ENCODE measurements at places on chromosomes 6 and 20.

- no peak for DNase-seq
These were observed 64.2 kb upstream of the AKIRIN2 start for GRCh38 chr6:87766211-87766610.

GRCh38 chr20:9311132-9311531, 203.3 kb upstream of the LAMP5 start:
- no peak for DNase-seq

DNA sequence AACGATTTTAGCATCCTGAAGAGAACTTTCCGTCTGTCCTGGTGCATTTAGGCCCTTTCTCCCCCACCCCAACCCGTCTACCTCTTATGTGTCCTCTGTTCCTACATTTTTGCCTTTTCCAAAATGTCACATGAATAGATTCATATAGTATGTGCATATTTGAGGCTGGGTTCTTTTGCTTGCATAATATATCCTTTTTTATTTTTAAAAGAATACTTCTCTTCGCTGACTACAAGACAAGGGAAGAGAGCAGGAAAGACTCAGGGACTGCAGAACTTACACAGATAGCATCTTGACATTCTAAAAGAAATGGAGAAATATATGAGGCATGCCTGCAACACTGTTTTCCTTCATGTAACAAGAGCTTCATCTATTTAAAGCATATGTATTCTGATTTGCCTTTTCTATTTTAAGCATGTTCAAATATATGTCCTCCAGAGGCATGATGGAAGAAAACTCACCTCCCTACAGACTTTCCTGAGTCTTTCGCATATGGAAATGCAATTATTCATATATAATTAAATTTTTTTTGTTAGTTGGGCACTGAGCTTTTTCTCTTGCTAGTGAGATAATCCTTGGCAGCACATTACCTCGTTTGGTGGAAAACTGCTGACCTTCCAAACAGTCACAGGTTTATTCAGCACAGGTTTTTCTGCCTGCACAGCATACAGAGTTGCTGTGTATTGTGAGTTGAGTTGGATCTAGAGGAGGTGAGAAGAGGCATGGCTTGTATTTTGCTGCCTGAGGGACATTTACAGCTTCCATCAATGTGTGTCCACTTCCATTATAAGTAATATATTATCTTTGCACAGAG, 170.0 kb downstream of the AKAP7 start:
- DNase-seq: no peak

DNA sequence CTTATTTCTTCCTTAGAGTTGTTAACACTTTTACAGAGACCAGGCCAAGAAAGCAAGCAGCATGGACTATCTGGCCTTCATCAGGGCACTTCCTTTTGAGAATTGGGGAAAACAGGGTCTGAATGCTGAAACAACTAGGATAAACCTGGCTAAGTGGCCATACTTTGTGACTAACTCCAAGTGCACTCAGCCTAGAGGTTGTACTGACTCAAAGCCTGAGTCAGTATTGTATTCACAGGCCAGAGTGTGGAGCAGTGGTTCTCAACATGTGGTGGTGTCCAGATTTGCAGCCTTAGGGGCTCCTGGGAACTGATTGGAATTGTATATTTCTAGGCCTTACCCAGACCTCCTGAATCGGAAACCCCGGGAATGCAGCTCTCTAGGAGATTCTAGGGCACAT, 20.1 kb downstream of the SEC23B start:
- no peak for DNase-seq

DNA sequence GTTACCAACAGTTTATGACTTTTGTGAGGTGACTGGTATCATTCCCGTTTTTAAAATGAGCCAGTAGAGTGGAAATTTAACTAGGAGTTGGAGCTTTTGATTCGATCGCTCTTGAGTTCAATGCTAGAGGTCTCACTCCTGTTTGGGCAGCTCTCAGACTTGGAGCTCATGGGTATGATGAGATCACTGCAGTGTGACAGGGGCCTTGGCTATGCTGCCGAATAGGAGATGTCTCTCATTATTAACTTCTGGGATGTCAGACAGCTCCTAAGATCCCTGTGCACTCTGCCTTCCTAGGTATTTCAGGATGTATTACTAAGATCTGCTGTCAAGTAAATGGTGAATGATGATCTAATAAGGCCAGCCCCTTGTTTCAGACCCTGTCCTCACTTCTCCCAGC, 20.4 kb downstream of the AKAP12 start:
- DNase-seq: no peak

GRCh38 chr6:12974551-12974950, 258.0 kb downstream of the PHACTR1 start:
- no peak for DNase-seq

GRCh38 chr6:72746276-72746675, 124.4 kb downstream of the KCNQ5 start:
- no peak for DNase-seq

GRCh38 chr20:25259788-25260254, 11.9 kb downstream of the PYGB start:
- no peak for DNase-seq

DNA sequence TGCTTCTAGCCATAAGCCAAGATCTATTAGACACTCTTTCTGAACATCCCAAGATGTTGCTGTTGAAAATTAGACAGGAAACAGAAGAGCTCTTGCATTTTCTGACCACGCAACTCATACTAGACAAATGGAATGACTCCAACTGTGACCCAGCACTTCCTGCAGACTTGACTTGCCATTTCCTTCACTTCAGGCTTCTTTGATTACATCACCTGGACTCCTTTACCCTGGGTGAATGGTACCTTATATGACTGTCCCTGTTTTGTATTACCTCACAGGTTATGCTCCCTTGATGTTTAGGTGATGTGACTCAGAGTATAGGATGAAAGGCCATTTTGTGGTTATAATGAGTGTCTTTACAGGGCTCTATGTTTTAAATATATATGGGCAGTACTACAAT, 236.1 kb downstream of the BMP2 start:
- DNase-seq: no peak

GRCh38 chr6:154447954-154448353, 62.5 kb downstream of the CNKSR3 start:
- peak; percentile 16 for DNase-seq

DNA sequence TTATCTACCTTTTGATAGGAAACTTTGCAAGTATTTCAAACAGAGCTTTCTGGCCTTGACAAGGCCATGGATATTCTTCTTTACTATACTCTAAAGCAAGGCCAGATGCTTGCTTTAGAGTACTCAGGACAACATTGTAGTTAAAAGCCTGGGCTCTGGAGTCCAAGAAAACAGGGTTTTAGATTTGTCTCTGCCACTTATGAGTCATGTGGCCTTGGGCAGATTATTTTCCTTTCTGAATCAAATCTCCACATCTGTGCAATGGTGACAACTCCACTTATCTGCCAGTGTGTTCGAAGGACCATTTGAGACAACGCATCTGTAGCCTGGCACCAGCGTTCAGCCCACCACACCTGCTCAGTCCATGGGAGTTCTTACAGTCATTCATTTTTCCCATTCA, 265.9 kb upstream of the RIN2 start:
- DNase-seq: no peak

- no peak for DNase-seq
These were observed 53.6 kb downstream of the CD164 start for GRCh38 chr6:109328629-109329028.

DNA sequence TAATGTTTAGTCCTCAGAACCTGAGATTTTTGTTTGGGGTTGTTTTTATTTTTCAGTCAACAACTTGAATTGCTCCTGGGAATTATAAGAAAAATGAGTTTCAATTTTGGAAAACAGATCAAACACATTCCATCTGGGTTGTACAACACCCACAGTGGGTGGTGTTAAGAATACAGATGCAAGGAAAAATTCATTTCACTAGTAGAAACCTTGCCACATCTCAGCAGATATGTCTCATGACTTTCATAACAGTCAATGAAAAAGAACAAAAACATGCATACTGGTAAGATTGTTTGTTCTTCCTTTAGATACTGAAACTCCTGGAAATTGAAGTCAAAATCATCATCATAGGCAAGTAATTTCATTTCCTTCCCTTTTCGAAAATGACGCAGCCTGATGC, 78.9 kb downstream of the MOXD1 start:
- no peak for DNase-seq

DNA sequence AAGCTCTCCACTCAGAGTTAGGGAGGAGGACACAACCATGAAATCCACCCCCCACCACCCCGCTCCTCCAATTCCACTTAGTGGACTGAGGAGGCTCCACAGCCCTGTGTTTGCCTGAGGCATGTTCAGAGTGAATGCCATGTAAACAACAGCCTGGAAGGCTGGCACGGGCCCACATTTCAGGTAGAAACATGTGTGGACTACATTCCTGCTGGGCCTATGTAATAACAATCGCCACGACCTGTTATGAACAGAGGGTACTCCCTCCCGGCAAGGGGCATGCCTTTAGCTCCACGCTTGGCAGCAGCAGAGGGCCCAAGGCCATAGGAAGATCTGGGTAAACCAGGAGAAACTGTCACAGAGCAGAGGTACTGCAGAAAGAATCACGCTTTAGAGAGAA, 65.5 kb downstream of the ISM1 start:
- no peak for DNase-seq

GRCh38 chr6:164838068-164838615, 471.3 kb downstream of the C6orf118 start:
- DNase-seq: no peak

GRCh38 chr20:40416274-40416673, 272.8 kb downstream of the MAFB start:
- no peak for DNase-seq

- DNase-seq: no peak
These were observed 101.7 kb downstream of the FRK start for GRCh38 chr6:115958958-115959357.

- DNase-seq: no peak
These were observed 560.3 kb downstream of the BMP2 start for GRCh38 chr20:7327810-7328209.

DNA sequence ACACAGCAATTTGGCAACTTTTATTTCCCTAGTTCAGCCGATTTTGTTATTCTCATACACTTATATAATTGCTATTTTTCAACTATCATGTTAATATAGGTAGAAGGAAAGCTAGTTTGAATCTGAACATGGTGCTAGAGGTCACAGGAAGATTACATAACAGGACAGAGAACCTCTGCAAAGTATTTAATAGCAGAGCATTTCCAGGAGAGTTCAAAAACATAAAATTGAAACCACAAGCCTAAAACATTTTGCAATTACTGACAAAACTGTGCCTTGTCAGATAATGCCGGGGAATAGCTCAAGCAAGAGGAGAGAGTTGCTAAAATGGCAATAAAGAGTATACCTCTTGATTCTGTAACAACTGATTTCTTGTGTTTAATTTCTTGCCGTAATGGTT, 70.8 kb downstream of the TFAP2B start:
- no peak for DNase-seq

DNA sequence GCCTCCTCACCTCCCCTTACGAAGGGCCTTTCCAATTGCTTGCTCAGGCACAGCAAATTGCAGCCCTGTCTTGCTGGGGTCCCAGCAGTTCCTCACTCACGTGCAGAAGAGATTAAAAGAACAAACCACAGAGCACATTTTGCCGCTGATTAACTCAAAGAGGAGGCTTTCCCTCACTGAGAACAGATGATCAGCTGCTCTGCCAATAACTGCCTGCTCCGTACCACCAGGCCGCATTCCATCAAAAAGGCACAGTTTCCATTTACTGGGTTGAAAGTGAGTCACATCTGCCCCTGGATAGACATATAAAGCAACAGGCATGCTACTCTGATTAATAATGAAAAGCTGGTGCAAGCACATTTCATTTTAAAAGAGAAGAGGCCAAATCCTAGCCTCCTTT, 446.8 kb downstream of the PTPRT start:
- no peak for DNase-seq

DNA sequence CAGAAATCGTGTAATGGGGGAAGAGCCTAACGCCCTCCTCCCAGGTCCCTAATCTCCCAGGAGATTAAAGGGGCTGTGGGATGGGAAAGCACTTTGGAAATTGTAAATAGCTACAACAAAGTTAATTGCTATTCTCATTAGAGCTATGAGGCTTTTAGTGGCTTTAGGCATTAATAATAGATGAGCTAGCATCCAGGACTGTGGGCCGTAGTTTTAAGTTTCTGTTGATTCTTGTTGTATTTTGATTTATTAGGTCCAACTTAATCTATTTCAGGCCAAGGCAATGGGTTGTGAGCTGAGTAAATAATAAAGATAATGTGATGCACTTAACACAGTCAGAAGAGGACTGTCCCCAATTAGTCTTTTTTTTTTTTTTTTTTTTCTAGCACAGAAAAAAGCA, 67.7 kb downstream of the ANKRD6 start:
- DNase-seq: no peak

DNA sequence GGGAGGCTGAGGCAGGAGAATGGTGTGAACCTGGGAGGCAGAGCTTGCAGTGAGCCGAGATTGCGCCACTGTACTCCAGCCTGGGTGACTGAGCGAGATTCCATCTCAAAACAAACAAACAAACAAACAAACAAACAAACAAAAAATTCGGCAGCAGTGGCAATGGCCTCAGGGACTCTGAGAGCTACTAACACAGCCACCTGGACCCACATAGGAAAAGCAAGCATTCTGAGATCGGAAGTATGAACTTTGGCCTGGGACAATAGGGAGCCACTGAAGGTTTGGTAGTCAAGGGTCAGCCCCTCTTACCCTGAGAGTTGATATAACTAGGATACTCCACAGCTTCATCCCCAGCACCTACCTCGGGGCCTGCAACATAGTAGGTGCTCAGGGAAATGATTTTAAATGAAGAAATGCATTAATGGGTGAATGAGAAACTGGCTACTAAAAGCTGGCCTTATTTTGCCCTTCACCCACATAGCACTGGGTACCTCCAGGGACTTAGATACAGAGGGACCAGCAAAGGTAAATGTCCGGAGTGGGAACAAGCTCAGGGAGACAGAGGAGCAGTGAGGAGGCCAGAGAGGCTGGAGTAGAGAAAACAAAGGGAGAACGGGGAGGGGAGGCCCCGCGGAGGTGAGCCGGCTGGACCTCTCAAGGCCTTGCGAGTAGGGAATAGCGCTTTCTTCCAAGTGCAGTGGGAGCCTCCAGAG, 46.6 kb upstream of the PTGIS start:
- no peak for DNase-seq

GRCh38 chr6:138955262-138955661, 32.8 kb downstream of the REPS1 start:
- DNase-seq: no peak

DNA sequence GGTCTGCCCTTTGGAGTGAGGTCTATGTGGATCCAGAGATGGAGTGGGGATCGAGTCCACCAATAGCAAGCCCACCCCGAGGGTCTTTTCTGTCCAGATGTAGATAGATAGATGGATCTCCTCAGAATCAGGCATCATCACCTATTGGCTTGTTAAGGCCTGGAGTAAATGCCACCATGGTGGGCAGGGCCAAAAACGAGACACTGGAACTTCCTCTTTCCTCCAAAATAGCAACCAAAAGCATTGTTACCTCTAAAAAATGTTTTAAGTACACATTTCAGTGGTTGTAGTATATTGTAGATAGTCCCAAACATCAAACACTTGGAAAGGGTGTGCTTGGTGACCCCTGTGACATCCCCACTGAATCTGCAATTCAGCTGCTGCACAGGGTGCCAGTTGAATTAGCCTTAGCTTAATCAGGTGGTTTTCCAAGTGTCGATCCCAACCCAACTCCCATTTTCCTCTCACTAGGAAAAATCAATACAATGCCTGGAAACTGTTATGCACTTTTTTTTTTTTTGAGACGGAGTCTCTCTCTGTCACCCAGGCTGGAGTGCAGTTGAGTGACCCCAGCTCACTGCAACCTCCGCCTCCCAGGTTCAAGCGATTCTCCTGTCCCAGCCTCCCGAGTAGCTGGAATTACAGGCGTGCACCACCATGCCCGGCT, 35.0 kb upstream of the NELFCD start:
- no peak for DNase-seq
